CD14-positive monocyte (primary cell): ENCODE measurements at places on chromosomes 11 and 22. TPM values are rescaled to one million over a fixed set of nuclear protein-coding genes. Genes with fewer than 3 reads are reported as not detected.
A peak's percentile ranks its signal among the peaks of the same experiment; 100 is the strongest.

DNA sequence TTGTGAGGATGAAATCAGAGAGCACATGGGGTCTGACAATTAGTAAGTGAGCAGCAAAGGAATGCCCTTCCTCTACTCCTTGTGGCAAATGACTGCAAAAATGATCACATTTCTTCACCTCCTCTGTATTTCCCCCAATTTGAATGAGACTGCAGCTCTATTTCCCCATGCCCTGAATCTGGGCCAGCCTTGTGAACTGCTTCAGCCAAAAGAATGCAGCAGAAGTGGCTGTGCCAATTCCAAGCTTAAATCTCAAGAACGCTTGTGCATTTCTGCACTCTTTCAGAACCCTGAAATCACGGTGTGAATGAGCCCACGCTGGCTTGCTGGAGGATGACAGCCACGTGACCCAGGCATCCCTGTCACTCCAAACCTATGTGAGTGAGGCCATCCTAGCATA, 9.9 kb downstream of the SLC43A3 start:
- DNase-seq = no peak

DNA sequence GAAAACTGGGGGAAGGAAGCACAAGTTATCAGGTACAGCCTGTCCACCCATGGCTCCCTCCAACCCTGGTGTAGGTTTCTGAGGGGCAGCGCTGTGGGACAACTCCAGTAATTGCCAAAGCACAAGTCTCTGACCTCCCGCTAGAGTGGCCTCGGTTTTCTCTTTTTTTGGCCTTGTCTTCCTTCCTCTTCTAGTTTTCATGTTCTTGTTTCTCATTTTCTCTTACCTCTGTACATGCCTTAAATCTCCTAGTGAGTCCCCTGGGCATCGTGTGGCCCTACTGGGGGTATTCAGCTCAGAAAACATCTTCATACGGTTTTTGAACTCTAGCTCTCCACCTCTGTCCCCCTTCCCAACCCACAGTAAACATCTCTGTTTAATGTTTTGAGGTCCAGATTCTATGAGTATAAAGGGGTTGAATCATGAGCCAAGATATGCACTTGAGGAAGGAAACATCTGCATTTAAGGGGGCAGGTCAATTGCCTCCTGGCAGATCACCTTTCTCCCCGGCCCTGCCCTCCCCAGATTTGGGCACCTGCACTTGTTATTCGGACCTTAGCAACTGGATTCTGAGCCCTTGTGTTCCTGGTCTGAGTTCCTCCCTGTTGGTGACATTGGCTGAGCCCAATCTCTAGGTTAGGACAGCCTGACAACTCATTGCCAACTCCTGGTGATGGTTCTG, 8.4 kb upstream of the LMO2 start:
- DNase-seq = peak; percentile 40

Gene RNF141
- 98.3 TPM for polyA plus RNA-seq

- no peak for DNase-seq
Observed at GRCh38 chr22:17705546-17705945, 67.0 kb downstream of the BCL2L13 start.

- no peak for DNase-seq
Observed at GRCh38 chr11:117697319-117697718, 99.7 kb downstream of the DSCAML1 start.

DNA sequence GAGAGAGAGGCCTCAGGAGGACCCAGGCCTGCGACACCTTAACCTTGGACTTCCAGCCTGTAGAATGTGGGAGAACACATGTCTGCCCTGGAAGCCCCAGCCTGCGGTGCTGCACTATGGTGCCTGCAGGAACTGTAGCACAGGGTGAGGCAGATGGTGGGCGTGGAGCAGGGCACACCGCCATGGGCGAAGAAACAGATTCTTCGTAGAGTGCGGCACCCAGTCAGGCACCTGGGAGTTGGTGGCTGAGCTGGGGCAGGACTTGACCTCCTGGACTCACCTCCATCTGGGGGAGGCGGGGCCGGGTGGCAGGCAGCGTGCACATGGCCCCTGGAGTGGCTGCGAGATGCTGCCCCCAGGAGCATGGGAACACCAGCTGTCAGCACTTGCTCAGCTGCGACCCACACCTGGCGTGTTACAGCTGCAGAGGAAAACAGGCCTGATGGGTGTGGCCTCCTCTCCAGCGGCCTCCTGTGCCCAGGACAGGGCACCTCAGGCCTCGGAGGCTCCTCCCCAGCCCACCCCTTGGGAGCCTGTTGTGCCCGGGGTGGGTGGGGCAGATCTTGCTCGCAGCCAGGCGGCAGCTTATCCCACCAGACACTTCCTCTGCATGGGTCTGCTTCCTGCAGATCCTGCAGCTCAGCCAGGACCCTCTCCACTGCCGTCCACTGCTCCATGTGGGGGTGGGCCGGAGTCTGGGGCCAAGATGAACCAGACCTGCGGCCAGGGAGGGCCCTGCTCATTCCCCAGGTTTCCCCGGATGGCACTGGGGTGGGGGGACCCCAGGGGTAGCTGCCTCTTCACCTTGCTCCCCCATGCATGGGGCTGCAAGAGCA, 80.4 kb downstream of the MYEOV start:
- no peak for DNase-seq

DNA sequence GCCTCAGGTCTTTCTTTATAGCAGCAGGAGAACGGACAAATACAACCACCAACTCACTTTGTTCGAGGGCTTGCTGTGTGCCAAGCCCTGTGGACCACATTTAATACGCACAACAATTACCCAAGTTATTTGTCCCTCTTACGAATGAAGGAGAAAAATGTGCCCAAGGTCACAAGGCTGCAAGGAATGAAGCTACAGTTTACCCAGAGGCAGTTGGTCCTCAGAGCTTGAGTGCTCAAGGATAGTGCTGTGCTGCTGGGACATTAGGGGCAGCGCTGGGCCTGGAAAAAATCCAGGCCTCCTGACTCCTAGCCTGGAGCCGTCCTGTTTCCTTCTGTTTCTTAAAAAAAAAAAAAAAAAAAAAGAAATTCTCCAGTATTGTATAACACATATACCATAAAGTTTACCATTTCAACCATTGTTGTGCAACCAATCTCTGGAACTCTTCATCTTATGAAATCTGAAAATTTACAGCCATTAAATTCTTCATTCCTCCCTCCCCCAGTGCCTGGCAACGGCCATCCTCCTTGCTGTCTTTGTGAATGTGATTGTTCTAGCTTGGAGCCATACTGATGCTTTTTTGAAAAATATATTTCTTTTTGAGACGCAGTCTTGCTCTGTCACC, 1.0 kb upstream of the C11orf86 start:
- peak; percentile 23 for DNase-seq

GRCh38 chr11:122632181-122632824, 23.2 kb upstream of the UBASH3B start:
- no peak for DNase-seq
